Activated gamma-delta T cell (primary cell): ENCODE measurements at places on chromosomes 7 and 10.

DNA sequence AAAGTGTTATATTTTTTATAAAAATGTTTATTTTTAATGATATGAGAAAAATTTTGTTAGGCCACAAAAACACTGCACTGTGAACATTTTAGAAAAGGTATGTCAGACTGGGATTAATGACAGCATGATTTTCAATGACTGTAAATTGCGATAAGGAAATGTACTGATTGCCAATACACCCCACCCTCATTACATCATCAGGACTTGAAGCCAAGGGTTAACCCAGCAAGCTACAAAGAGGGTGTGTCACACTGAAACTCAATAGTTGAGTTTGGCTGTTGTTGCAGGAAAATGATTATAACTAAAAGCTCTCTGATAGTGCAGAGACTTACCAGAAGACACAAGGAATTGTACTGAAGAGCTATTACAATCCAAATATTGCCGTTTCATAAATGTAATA, 64.8 kb upstream of the CAPZA2 start:
- DNase-seq: no peak

GRCh38 chr7:42574685-42575084, 337.2 kb downstream of the C7orf25 start:
- DNase-seq: no peak

- DNase-seq: no peak
Measured at GRCh38 chr7:30022991-30023390, 3.5 kb downstream of the FKBP14 start.

DNA sequence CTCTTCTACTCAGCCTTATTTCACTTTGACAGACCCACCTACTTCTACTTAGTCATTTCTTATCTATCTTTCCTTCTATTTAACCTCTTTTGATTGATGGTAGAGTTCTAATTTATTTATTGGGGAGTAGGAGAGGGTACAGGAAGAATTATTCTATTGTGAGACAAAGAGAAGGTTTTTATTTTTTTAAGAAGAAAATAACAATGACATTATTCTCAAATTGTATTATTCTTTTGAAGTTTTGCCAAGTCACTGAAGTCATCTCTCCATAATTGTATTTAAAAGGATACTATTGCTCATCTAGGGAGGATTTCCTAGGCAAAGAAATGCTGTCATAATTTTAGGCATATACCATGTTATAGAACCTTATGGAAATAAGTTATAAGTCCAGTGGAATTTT, 52.7 kb downstream of the ITGB8 start:
- DNase-seq: no peak

DNA sequence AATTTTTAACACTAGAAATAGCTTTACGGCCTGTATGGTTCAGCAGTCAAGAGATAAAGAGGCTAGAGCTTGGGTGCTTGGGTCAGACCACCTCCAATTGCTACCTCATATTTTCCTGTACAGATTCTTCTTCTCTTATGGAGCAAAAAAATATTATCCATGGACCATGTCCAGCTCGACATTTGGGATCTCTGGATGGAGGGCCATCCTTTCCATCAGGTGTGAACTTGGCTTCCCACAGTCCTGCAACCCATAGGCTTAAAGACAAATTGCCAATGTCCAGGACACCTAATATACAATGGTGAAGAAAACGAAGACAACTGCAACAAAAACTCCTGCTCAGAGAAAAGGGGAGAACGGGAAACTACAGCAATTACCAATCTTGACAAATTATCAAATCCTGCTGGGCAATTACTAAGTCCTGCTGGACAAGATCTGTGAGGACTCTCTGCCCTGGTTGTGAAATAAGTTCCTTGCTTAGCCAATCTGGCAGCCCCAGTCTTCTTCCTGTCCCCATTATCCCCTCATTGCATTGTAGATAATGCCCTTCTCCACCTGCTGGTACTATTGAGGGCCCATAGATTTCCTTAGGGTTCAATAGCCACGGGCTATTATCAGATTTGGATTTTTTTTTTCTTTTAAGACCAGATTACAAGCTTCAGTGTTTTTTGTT, 42.0 kb upstream of the BRAF start:
- DNase-seq: no peak
